ENCODE measurements at places on chromosomes 6 and 20.

- DNase-seq = no peak
Measured at GRCh38 chr6:39008737-39009136, 39.8 kb upstream of the GLP1R start.

GRCh38 chr6:158009114-158009891, 27.6 kb downstream of the SYNJ2 start:
- no peak for DNase-seq

DNA sequence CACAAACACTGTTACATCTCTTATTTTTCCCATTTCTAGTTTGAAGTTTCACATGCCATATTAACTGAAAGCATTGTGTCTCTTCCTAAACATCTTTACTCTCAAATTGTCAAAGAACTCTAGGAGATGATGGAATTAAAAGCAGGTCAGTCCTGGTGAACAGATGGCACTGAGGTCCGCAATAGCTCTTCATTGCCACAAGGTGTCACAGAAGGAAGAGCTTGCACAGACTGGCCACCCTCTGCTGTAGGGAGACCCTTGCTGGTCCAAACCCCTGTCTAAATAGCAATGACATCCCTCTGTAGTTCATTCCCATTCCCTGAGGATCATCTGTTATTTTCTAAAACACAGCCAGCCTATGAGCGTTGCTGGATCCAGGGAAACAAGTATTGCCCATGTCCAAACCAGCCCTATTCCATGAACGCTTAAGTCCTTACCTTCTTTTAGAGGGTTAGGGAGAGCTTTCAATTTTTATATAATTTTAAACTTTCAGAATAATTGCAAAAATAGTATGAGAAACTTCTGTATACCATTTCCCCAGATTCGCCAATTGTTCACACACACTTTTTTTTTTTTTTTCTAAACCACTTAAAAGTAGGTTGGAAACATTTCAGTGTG, 10.1 kb upstream of the HDAC2 start:
- no peak for DNase-seq

GRCh38 chr6:27901801-27902200, 10.4 kb downstream of the OR2B2 start:
- DNase-seq = no peak

DNA sequence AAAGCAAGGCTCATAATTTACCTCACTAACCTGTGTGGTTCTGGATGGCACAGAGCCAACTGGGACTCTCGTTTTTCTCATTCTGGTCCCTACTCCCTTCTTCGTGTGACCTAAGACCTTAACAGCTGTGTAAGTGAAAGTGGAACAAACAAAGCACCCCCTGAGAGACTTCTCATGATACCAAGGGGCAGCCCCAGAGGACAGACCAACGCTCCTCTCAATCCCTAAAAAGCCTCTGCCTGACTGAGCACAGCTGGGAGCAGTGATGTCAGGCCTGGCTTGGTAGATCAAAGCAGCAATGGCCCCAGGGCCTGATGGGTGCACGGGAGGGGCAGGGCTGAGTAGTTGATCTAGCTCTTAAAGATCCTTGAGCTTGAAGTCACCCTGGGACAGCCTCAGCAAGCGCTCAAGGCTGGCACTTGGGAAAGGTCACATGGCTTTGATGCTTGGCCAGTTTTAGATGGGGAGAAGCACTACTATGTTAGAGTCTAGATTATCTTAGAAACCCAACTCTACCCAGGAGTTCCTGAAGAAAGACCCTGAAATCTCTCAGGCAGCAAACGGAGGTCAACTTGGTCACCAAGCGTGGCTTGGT, 16.2 kb upstream of the TGM2 start:
- DNase-seq = peak; percentile 59

GRCh38 chr6:160801418-160801817, 99.4 kb downstream of the PLG start:
- DNase-seq = no peak

DNA sequence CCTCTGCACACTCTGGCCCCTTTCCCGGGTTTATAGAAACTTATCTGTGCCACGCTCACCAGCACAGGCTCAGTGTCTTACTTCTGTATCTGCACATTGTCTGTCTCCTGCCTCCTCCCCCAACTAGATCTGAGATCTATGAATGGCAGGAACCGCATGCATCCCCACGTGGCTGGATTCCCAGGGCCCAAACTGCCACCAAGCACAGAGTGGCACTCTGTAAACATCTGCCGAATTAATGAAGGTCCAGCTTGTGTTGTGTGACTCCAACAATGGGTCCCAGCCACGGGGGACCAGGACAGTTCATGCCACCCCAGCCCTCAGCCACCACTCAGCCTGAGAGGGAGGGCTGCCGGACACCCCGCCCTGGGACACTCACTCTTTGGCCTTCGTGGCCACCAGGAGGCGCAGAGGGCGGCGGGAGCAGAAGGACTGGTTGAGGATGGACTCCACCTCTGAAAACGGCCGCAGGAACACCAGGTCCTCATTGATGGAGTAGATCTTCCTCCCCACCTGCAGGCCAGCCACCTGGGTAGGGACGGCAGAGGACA, 171.1 kb downstream of the PREX1 start:
- peak; percentile 62 for DNase-seq

DNA sequence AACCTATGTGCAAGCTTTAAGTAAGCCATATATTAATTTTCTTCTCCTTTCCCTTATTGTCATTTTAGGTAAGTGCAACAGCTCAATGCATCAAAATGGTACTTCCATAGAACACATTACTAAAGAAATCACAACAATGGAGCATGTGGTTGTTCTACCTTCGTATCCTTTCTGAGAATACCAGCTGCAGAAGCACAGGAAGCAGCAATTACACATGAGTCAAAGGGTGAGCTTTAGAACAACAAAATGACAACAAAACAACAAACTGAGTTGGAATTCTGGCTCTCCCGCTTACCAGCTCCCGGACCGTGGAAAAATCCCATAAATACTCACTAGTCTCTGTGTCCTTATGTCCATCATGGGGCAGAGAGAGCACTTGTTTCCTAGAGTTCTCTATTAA, 108.9 kb downstream of the BCAS1 start:
- DNase-seq = no peak

GRCh38 chr6:100461917-100462705, 2.6 kb downstream of the SIM1 start:
- DNase-seq = no peak

DNA sequence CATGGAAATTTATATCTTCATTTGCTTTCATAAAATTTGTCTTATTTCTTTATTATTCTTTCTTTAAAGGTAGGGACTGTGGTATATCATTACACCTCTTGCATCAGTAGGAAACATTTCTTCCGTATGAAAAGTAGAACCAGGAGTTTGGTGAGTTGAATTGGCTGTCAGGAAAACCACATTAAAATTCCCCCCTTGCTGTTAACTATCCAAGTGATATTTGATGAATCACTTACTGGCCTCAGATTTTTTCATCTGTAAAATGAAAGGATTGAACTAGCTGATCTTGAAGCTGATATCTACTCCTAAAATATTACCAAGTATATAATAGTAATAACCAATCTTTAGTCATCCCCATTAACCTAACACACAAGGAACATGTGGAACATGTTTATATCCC, 460.9 kb downstream of the GJA1 start:
- no peak for DNase-seq

- DNase-seq = no peak
Measured at GRCh38 chr6:10262505-10262904, 152.4 kb downstream of the TFAP2A start.

- peak; percentile 86 for DNase-seq
Measured at GRCh38 chr20:36153736-36154699, 522 bp upstream of the EPB41L1 start.

- DNase-seq = no peak
Measured at GRCh38 chr20:38833857-38834164, 28.3 kb downstream of the PPP1R16B start.

GRCh38 chr6:13286181-13286580, 42.2 kb downstream of the TBC1D7 start:
- no peak for DNase-seq

DNA sequence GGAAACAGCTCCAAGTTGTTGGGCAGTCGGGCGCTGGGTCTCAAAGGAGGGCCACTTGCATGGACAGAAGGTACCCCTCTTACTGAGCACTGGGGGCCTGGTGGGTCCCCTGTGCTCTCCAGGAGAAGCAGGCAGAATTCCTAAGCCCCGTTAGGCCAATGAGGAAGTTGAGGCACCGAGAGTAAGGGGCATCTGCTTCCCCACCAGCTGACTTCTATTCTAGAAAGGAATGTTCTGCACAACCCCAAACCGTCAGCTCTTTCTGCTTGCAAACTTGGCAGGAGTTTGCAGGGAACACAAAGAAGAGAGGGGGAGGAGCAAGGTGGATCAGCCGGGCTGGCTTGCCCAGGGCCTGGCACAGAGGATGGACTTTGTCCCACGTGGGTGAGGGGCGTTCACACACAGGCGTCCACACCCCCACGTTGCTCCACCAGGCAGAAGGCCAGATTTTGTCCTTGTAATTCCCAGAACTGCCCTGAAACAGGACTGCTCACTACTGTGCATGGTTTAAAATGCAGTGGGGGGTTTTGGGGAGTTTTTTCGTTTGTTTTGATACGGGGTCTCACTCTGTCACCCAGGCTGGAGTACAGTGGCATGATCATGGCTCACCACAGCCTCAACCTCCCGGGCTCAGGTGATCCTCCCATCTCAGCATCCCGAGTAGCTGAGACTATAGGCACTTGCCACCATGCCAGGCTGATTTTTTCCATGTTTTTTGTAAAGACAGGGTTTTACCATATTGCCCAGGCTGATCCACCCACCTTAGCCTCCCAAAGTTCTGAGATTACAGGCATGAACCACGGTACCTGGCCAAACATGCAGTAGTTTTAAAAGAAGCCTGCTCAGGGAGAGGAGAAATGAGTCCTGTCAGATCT, 93.3 kb downstream of the SNX5 start:
- no peak for DNase-seq

DNA sequence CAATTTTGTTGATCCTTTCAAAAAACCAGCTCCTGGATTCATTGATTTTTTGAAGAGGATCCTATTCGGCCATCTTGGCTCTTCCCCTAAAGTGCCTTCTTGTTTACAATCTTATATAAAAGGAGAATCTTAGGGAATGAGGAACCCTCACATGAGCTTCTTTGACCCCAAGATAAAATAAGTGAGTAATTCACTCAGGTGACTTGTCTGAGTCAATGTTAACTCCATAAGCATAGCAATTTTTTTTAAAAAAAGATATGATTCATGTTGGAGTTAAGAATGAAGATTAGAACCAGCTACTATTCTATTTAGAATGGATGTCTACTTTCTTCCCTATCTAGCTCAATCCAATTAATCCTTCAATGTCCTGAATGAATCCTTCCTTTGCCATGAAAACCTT, 21.0 kb downstream of the WASF1 start:
- no peak for DNase-seq

DNA sequence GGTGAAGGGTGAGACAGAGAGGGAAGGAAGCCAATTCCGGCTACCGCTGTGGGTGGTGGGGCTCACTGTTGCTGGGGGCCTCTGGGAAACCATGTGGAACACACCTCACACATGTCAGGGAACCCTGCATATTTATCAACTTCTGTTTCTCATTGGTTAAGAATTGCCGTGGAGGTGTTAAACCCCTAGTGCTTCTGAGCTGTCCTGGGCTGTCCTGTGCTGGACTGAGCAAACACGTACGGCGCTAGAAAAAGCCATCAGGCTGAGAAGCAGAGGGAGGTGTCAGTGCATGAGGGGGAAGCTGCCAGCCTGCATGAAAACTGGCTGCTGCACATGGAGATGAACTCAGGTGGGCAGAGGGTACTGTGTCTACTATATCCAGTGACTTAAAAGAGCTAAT, 103.9 kb upstream of the JAG1 start:
- no peak for DNase-seq

GRCh38 chr6:43947860-43948259, 177.8 kb downstream of the VEGFA start:
- no peak for DNase-seq

GRCh38 chr20:15528391-15529111, 1044.7 kb downstream of the KIF16B start:
- no peak for DNase-seq

DNA sequence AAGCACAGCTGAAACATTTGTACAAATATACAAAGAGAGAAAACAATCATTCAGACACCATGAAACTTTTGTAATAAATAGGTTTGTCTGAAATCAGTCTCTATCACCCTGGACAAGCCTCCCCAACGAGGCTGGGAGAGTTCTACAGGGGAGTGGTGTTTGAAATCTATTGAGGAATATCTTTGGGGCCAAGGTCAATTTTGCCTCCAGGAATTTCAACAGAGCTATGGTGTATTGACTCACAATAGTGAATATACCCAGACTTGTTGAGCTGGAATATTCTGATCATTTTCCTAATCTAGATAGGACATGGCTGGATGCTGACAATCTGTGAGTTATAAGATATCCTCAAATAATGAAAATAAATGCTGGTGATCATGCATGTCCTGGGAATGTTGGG, 51.5 kb upstream of the ENPP5 start:
- DNase-seq = no peak

GRCh38 chr6:4964675-4965561, 38.9 kb downstream of the RPP40 start:
- no peak for DNase-seq
